HT1080 (cell line): ENCODE measurements at places on chromosomes 1 and 21. TPM values are rescaled to one million over a fixed set of nuclear protein-coding genes. Genes with fewer than 3 reads are reported as not detected.

Gene FAM3B
- 0.10 TPM in 1 of 2 replicates, not detected in the other for total RNA-seq

DNA sequence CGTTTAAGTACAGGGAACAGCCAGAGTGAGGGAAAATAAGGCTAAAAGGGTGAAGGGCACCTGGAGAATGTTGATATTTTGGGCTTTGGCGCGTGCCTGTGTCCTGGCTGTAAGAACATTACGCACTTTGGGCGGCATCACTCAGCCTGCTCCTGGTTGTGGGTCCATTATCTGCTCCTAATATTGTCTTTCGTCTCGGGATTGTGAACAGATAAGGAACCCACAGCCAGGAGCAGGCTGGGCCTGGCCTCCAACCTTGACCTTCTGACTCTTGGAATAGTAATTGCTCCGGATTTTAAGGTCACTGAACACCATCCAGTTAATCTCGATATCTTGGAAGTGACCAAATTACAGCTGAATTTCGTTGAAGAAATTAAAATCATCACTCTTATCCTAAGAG is 61.9 kb downstream of the TCP10L start:
- DNase-seq: no peak

DNA sequence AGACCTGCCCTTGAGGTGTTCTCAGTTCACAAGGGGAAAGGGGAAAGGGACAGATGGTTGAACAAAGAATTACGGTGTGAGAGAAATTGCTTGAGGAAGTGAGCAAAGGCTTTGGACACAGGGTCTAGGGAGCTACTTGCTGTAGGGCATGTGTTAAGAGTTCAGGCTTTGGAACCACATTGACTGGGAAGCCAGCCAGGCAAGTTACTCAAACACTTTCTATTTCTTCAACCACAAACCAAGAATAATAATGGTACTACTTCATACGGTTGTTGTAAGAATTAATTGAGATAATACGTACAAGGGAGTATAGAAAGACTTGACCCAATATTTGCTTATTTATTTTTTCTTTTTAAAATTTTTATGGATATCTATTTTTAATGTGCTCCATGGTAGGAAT is 26.6 kb downstream of the AK4 start:
- peak; percentile 97 for DNase-seq

Gene MFSD2A
- 0.19 and 0.37 TPM in 2 replicates for total RNA-seq

GRCh38 chr1:203969846-203970245 is 103.1 kb upstream of the SOX13 start:
- no peak for DNase-seq

Gene CFAP74
- not detected in 2 replicates for total RNA-seq

Gene SLC5A3
- 9.2 and 12.2 TPM in 2 replicates for total RNA-seq

DNA sequence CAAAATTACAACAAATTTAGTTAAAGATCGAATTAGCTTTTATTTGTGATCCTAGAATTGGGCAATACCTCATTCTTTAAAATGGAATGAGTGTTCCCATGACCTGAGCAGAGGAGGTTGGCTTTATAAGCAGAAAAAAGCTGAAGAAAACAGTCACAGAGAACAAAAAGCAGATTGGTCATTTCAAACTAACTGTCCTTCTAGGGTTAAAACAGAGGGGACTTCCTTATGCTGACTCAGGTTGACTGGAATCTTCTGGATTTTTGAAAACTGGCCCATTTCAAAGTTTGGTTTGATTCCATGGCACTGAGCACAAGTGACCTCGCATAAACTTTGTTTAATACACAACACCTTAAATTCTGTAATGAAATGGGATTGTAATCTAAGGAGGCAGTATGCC is 17.6 kb downstream of the NFASC start:
- DNase-seq: no peak

DNA sequence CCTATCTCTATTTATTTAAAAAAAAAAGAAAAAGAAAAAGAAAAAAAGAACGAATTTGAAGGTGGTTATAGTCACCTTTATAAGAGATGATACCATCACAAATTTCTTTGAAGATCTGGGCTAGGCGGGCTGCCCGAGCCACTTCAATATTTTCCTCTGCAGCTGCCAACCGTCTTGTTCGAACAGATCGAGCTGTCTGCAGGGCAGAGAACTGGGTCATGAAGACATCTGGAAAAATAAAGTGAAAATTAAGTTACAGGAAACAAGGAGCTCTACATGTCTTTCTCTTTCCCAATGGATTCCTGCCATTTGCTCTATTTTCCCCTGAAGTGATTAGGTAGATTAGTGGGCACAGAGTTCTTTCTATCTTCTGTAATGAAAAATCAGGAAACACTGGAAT is 31.9 kb downstream of the RUSC1 start:
- no peak for DNase-seq

DNA sequence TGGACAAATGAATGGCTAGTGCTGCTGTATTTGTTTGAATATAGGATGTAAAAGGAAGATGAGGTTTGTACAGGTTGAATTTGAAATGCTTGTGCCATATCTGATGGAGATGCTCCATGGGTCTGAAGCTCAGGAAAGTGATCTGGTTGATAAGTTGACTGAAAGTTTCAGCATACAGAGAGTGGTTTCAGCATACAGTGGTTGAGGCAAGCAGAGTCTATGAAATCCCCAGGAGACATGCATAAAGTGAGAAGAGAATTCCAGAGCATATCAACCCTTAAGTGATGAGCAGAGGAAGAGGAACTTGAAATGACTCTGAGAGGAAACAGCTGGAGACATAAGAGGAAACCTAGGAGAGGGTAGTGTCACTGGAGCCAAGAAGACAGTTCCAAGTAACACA is 21.7 kb downstream of the TCHHL1 start:
- no peak for DNase-seq

Gene PLA2G5
- total RNA-seq: not detected in 2 replicates

DNA sequence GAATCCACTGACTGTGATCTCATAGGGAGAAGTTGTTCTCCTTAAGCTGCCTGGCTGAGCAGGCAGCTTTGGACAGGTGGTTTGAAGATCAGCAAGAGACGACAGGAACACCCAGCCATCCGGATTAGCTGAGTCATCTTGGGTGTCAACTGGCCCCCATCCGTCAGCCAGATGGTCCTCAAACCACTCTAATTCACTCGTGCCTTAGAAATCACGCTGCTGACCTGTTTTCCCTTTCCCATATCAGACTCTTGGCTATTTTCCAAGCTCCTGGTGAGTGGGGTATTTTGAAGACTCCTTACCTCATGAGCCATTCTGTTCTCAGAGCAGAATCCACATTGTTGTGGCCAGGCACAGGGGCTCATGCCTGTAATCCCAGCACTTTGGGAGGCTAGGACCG is 149.1 kb upstream of the L1TD1 start:
- DNase-seq: peak; percentile 57

GRCh38 chr1:207807326-207807689 is 55.5 kb downstream of the CD46 start:
- no peak for DNase-seq

DNA sequence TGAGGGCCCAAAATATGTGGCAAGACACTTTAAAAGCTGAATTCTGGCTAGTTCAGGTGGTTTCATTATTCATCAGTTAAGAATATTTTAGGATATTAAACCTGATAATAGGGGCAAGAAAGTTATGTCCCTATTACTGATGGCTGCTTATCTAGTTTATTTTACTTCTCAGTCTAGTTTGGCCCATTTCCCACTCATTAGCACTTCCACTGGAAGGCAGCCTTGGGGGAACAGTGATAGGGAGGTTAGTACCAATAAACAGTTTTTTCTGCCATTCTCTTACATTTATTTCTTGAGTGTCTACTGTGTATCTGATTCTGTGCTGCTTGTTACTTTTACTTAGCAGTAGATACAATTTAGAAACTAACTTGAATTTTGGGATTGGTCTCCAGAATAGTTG is 9.0 kb downstream of the PPP1R12B start:
- DNase-seq: no peak

GRCh38 chr1:32111040-32111623 is 3.3 kb downstream of the KPNA6 start:
- no peak for DNase-seq

Gene ZNF648
- total RNA-seq: 0.10 and 0.34 TPM in 2 replicates

DNA sequence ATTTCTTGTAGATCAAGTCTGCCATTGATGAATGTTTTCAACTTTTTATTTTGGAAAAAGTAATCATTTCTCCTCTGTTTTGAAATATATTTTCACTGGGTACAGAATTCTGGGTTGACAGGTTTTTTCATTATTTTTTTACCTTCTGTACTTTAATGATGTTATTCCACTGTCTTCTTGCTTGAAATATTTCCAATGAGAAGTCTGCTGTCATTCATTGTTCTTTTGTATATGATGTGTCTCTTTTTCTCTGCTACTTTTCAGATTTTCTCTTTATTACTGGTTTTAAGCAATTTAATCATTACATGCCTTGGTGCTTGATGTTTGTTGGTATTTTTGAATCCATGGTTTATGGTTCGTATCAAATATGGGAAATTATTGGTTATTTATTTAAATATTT is 22.4 kb upstream of the FOXO6 start:
- DNase-seq: no peak

Gene CD1E
- not detected in 2 replicates for total RNA-seq

DNA sequence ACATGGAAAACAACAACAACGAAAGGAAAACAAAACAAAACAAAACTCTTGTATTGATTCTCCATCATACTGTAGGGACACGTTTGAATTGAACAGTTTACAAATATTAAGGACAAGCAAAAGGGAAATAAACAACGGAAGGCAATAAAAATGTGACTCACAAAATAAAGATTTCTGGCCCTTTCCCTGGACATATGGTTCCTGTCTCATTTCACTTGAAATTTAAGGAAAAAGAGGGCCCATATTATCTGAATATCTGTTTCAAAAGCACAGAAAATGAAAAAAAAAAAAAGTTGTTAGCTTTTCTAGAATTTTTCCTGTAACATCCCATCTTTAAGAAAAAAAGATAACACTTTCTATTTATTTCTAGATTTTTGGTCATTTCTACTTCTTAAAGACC is 3.6 kb upstream of the PKN2 start:
- DNase-seq: no peak

DNA sequence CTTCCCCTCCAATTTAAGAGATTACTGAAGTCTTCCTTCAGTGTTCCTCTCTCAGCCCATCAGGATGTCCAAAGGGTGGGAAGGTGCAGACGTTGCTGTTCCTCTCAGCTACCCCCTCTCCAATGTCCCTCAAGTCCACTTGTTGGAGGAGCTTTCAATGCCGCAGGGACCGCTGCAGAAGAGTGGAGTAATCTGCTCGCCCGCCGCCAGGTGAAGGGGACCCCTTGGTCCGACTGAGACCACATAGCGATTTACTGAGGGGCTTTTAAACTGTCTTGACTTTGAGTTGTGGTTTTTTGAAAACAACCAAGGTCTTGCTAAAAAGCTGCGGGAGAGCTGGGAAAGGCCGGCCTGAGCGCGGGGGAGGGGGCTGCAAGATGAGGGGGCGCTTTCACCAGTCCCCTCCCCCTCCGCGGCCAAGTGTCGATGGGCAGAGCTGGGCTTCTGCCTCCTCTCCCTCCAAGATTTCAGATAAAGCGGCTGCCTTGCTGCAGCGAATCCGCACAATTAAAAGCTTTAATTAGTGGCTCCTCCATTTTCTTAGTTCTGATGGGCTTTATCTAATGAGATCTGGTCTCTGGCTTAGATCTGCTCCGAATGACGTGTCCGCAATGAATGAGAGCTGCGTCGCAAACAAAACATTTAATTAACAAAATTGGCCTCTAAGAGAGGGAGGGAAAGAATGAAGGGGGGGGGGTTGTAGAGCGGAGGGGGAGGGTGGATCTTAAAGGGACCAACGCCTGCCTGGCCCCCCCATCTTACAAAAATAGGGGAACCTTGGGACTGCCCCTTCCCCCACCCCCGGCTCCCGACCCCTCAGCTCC is 5.9 kb downstream of the LMO4 start:
- no peak for DNase-seq

DNA sequence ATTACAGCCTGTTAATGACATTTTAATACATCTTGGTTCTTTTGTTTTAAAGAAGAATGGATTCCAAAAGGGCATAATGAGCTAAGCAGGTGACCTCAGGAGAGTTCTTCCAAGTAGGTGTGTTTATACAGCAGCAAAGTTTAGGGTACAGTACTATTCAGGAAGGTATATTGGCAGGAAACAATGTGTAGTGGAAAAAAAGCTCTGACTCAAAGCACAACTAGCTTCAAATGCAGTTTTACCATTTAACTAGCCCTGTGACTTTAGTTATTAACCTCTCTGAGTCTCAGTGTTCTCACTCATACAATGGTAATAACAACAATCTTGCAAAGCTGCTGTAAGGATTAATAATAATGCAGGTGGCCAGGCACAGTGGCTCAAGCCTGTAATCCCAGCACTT is 29.9 kb downstream of the FAF1 start:
- no peak for DNase-seq

DNA sequence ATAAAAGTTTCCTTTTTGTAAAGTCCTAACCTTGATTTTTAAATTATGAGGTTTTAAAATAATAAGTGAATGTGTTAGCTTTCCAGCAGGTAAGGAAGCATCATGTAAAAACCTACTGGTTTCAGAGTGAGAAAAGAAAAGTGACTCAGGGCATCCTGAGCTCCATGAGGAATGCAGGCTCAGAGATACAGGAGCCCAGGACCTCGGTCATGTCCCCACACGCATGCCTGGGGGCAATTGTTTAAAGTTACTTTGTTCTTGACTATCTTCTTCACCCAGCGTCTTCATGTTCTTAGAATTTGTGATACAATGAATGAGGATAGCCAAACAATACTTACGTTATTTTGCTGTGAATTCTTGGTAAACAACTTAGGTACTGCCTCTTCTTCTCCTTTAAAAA is 117.4 kb upstream of the PLPPR5 start:
- no peak for DNase-seq

Gene EVA1C
- total RNA-seq: not detected in 2 replicates

Gene LZIC
- 22.4 and 24.2 TPM in 2 replicates for total RNA-seq

Gene SPRR2B
- not detected in 2 replicates for total RNA-seq

- DNase-seq: no peak
Measured at GRCh38 chr1:182484531-182485257, 34.7 kb downstream of the RGSL1 start.

Gene TBX15
- 0.03 and 0.20 TPM in 2 replicates for total RNA-seq

Gene MCOLN3
- total RNA-seq: 3.7 and 4.1 TPM in 2 replicates

- DNase-seq: no peak
Measured at GRCh38 chr1:119748040-119748439, 20.7 kb downstream of the HMGCS2 start.

DNA sequence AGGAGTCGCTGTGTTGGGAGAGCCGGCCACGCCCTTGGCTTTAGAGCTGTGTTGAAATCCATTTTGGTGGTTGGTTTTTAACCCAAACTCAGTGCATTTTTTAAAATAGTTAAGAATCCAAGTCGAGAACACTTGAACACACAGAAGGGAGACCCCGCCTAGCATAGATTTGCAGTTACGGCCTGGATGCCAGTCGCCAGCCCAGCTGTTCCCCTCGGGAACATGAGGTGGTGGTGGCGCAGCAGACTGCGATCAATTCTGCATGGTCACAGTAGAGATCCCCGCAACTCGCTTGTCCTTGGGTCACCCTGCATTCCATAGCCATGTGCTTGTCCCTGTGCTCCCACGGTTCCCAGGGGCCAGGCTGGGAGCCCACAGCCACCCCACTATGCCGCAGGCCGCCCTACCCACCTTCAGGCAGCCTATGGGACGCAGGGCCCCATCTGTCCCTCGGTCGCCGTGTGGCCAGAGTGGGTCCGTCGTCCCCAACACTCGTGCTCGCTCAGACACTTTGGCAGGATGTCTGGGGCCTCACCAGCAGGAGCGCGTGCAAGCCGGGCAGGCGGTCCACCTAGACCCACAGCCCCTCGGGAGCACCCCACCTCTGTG is 4.7 kb downstream of the C1orf35 start:
- no peak for DNase-seq

Gene KRTAP15-1
- total RNA-seq: not detected in 2 replicates

Gene LDLRAD1
- total RNA-seq: not detected in 2 replicates

- DNase-seq: no peak
Measured at GRCh38 chr1:113660088-113660487, 99.2 kb downstream of the PHTF1 start.
